ENCODE measurements at places on chromosomes 5 and 9.

- no peak for DNase-seq
Observed at GRCh38 chr9:16661816-16662215, 208.7 kb downstream of the BNC2 start.

GRCh38 chr9:119559986-119560385, 190.8 kb upstream of the BRINP1 start:
- DNase-seq: no peak

DNA sequence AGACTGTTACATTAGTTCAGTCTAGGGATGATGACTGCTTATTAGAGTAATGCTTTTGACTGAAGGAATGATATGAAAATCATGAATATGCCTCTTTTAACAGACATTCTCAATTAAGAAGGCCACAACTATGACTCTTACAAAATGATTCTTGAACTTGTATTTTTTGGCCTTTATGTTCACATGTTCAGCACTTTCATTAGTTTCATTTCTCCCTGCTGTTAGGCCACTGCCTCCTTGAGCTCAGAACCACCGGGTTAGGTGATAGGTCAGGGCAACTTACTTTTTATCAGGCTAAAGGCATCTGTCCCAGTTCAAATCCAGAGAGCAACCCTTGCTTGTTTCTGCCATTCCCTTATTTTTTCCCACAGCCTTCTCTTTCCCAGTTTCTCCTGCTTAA, 235.2 kb upstream of the ELL2 start:
- DNase-seq: no peak

DNA sequence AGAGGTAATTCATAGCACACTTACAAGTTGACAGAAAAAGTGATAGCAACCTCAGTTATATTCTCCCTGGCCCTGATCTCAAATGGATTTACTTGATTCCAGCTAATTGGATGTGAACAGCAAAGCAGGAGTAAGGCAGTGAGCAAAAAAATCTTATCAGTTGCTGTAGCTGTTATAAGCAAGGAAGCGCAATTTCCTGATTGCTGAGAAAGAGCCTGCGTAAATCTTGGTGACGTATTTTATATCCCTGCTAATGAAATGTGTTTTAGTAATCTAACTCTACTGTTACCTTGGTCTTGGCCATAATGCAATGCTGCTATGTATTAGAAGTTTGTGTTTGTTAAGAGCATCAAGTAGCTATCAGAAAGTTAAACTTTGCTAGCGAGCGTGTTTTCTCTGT, 661.2 kb upstream of the SEMA6A start:
- DNase-seq: no peak

GRCh38 chr5:151224372-151224771, 480 bp upstream of the CCDC69 start:
- DNase-seq: no peak

DNA sequence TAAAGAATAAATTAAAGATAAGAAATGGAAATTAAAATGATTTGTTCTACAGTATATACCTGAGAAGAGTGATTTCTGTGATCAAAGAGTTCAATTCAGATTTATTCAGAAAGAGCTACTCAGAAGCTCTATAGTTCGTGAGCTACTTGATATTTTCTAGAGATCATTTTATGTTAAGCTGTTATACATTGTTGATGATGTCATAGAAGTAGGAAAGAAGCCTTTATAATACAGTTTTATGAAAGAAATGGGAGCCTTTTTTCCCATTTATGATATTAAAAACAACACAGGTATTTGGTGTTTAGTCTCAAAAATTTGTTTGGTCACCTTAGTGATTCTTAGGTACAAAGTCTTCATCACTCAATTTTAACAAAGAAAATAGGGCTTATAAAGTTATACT, 20.8 kb downstream of the RNF14 start:
- no peak for DNase-seq

GRCh38 chr9:94805051-94805489, 78.6 kb downstream of the AOPEP start:
- DNase-seq: no peak

DNA sequence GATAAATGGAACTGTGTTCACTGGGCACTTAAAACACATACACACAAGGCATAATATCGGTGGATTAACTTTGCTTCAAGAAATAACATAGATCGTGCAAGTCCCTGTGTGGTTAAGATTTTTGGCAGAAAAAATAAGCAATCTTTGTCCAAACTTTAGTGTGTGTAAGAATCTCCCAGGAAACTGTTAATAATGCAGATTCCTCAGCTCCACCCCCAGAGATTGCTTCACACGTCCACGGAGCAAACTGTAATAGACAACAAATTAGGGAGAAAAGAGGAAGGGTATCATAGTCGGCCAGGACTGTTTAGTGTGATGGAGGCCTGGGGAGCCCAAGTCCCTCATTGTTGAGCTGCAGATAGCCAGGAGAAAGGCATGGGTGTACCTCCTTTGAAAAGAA, 84.8 kb downstream of the PJA2 start:
- no peak for DNase-seq

DNA sequence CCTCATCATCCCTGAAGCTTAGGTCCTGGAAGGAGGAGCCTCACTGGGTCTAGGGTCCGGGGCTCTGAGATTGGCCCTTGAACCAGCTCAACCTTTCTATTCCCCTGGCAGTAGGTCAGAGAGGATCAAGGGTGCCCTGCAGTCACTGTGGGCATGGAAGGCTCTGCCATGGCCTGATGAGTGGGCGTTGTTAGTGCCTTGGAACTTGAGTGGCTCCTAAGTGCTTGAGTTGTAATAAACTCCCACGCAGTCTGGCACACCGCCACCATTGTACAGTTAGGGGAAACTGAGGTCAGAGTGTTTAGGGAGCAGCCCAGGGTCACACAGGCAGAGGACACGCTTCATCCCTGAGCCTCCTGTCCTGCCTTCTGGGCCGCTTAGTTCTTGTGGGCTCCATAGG, 10.4 kb upstream of the SYNPO start:
- no peak for DNase-seq

DNA sequence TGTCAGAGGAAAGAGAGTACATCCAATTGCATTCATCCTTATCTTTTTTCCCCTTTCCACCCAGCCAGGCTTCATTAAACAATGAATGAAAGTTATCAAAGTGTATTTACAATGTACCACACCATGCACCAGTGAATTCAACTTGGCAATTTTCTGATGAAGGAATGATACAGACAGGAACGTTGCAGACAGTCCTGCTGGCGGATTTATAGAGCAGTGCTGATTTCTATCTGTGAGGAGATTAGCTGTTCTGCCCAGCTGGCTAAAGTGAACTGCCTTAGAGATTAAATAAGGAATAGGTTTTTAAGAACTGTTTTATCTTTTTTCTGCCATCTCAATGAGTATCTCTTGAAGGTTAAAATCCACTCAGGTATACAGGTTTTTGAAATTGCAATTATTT, 403.9 kb downstream of the CDH18 start:
- DNase-seq: no peak

DNA sequence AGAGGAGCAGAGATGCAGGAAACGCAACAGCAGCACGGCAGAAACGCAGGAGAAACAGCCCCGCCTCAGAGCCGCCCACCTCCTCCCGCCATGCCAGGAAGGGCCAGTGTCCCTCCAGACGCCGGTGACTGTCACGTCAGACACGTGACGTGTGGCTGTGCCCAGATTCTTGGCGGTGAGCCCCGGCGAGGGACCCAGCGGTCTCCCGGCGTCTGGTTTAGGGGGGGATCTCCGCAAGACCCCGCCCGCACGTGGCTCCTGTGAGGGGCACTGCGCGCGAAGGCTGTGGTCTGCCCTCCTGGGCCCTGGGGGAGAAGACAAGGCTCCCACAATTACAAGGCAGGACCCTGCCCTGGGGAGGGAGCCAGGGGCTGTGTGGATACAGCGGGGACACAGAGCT, 2.4 kb upstream of the LCN8 start:
- DNase-seq: no peak

DNA sequence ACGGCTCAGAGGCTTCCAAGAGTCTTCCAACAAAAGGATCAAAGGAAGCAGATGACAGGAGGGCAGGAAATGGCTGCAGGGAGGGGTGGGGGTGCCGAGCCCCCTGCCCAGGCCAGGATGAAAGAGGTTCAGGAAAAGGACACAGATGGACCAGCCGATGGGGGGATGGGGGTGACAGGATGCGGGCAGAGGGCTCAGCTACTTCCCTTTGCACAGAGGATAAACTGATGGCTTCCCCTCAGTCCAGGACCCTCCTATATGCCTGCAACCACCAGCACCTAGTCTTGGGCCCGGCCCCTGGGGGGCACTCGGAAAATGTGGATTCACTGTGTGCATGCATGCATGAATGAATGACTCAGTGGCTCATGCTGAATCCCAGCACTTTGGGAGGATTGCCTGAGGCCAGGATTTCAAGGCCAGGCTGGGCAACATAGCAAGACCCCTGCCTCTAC, 148.2 kb downstream of the C9orf50 start:
- no peak for DNase-seq

DNA sequence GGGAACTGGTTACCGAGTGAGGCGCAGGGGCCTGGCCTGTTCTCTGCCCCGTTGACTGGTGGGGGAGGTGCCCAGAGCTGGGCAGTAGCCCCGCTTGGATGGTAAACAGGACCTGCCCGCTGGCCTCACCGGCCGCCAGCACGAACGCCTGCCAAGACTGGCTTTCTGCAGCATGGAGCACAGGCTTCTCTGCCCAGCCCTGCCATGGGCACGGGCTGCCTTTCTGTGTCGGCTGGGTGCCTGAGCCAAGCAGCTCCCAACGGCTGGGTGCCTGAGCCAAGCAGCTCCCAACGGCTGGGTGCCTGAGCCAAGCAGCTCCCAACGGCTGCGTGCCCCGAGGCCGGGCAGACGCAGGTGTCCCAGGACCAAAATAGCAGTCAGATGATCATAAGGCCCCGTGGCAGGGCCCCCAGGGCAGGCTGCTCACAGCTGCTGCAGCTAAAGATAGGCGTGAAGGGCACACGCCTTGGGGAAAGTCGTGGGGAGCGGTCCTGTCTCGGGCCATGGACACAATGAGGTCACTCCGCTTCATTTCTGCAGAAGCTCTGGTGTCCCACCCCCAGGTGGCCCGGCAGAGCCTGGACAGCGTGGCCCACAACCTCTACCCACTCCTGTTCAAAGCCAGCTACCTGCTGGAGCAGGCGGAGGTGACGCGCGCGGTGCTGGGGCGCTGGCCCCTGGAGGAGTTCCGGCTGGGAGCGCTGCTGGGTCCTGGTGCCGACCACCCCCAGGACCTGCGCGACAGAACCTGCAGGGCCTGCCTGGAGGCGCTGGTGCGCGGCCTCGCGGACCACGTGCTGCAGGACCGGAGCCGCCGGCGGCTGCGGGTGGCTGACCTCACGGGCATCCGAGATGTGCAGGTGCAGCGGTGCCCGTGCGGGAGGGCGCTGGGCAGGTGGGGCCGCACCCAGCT, at the start of gene LRRC14B:
TSS of gene LRRC14B (plus strand) at position 460 of the 913 bp plus-strand sequence. CDS start at position 504, 44 bp downstream.
- DNase-seq: no peak

DNA sequence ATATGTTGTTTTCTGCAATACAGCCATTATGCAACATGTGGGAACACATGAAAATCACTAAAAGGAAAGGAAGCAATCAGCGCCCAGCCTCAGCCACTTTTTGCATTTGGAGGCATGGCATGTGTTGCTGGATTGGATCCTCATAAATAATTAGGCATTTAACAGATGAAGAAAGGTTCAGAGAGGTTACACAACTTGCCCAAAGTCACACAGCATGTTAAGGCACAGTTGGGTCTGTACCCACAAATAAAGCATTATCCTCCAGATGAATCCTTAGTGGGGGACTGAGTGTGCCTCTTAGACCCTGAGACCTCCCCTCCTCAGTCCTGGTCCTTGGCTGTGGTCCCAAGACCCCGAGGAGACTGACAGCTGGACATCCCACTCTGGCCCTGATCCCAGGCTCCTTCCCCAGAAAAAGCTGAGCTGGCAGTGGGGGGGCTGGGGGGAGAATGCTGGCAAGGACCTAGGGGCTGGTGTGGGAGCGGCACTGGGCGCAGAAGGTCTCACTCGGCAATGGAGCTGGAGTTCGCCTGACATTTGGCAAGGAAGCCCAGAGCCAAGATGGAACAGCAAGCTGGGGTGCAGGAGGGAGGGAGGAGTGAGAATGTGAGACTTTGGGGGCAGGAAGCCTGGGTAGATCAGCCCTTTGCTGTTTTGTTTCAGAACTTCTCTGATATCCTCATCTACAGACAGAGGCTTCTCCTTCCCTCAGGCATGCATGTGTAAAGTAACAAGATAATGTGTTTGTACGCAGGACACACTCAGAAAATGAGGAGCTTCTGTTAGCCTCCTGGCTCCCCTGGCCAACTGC, 6.9 kb upstream of the AKNA start:
- DNase-seq: no peak

DNA sequence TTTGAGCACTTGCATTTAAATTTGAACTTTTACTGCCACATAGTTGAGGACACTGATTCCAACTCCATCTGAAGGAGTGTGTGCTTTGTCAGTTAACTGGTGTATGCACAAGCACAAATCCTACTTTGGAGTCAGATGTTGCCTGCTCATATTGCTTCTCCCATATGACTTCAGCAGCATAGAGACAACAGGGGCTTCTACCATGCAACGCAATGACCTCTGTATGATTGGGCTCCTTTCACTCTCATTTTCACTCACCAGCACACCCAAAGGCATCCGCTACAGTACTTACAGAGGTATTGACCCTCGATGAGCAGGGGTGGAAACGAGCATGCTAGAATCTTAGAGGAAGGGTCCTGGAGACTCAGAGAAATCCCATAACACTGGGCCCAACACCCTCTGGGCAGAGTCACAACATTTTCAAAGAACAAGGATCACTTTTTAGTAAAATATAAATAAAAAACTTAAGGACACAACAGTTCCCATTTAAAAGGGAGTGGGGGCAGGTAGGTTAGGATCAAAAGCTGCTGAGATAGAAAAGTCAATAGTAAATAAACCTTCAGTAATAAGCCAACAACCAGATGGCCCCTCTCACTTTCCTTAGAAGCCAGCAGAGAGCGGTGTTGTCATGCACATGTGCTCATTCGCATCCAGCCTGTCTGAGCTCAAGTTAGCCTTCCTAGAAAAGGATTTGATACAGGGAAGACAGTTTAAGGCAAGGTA, 203.8 kb downstream of the SNCAIP start:
- no peak for DNase-seq

GRCh38 chr5:140341591-140341990, 4.8 kb downstream of the HBEGF start:
- DNase-seq: no peak

- DNase-seq: no peak
Observed at GRCh38 chr9:5554254-5554653, 43.9 kb downstream of the PDCD1LG2 start.

- no peak for DNase-seq
Observed at GRCh38 chr9:133740911-133741310, 2.8 kb upstream of the SARDH start.

GRCh38 chr9:119291554-119291953, 77.7 kb downstream of the BRINP1 start:
- no peak for DNase-seq

- no peak for DNase-seq
Observed at GRCh38 chr5:169873642-169874041, 106.7 kb downstream of the INSYN2B start.

DNA sequence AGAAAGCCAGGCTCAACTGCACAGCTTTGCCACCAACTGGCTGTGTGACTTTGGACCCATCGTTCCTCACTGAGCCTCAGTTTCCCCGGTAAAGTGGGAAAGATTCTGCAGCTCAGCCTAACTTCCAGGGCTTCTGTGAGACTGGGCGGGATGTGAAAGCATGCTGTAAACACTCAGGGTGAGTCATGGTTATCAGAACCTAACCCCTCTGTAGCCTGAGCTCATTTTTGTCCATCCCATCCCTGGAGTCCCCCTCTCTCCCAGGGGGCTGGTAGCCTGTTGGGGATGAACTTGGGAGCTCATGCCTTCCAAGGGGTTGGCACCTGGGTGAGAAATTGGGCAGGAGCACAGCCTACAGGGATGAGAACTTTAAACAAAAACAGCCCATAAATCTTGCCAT, 2.3 kb downstream of the CCDC69 start:
- DNase-seq: no peak
